ENCODE measurements at places on chromosomes 6 and 20. TPM values are rescaled to one million over a fixed set of nuclear protein-coding genes. Genes with fewer than 3 reads are reported as not detected.

- no peak for DNase-seq
Observed at GRCh38 chr6:157893238-157893637, 70.2 kb downstream of the SNX9 start.

The PBX2 gene
- total RNA-seq = 26.8 TPM

The SLC17A3 gene
- total RNA-seq = not detected

The PRSS35 gene
- not detected for total RNA-seq

Measured in lung microvascular endothelial cell (primary cell).